ENCODE measurements at places on chromosomes 5 and 9.

DNA sequence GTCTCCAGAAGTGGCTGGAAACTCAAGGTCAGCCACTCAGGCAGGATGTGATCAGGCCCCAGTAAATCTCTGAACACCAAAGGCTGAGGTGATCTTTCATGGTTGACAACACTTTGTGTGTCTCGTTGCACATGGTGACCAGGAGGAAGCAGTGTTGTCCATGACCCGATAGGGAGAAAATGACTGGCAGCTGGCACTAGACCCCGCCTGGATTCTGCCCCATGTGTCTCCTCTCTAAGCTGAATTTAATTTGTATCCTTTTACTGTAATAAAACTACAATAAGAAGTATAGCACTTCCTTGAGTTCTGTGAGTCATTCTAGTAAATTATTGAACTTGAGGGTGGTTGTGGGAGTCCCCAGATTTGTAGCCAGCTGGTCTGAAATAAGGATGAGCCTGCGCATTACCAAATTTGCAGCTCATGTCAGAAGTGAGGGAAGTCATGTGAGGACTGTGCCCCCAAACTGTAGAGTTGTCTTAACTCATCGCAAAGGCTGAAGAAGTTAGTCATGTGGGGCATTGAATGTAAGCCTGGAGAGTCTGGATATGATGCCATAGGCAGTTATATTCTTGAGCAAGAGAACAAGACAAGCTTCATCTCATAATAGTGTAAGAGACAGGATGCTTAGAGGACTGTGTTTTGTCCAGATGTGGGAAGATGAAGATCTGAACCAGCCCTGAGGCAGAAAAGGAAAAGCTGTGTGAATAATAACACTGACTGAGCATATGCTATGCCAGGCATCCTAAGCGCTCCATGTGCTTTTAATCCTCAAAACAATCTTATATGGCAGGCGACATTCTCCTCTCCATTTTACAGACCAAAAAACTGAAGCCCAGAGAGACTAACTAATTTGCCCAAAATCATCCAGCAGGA is 55.9 kb downstream of the TMEM215 start:
- DNase-seq: no peak

GRCh38 chr5:159668556-159668955 is 247.7 kb upstream of the ADRA1B start:
- DNase-seq: no peak

- no peak for DNase-seq
Measured at GRCh38 chr5:23721336-23721735, 213.9 kb downstream of the PRDM9 start.

DNA sequence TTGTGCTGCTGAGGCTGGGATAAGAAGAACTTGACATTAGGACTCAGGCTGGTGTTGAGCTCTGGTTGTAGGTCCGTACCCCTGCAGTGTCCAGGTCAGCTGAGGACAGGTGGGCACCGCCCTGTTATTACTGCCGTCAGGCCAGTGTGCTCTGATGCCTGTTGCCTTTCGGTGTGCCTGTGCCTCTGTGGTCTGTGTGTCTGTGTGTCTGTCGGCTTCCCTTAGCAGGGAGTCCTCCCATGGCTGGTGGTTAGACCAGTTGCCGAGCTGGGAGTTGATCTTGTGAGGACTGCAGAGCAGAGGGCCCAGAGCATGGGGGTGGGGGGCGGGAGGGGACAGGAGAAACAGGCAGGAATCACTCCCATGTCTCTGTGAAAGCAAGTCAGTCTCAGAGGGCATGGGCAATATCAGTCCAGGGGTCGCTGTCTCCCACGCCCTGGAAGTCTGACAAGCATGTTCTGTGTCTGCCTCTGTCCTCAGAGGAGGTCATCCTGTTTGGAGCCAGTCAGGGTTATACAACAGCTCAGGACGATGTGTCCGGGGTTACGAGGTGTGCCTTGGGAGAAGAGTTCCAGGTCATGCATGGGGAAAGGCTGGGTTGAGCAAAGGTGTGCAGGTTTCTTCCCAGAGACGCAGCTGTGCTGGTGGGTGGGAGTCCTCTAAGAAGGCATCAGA is 67.3 kb upstream of the GARNL3 start:
- DNase-seq: no peak

GRCh38 chr5:124274949-124275348 is 471.5 kb downstream of the ZNF608 start:
- DNase-seq: no peak

DNA sequence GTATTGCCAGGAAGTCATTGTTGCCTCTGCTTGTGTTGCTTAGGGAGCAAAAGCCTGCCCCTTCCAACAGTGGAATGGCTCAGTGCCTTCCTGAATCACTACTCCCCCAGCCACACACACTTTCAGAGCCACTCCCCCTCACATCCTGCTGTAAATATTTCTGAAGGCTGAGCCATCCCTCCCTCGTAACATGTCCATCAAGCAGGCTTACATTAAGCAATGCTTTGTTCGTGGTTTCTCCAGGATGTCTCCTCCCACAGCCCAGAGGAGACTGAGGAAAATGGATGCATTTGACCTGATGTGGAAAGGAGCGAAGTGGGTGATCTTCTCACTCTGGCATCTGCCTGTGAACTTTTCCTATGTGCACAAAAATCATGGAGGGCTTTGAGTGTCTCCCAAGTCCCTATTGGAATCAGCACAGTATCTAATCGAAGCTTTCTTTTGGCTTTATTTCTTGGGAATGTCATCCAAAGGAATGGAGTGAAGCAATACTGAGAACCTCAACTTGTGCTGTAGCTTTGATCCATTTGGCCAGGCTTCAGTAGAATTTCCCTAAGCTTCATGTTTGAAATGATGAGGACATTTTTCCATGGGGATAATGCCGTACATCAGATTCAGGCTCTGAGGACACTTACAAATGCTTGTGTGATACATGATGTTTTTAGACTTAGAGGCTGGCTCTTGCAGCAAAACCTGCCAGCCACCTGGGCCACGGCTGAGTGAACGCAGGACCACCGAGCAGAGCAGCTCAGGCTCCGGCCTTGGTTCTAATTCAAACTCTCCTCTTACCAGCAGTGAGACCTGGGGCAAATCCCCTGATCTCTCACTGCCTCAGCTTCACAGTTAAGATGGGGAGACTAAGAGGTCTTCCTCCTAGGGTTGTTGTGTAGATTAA is 389.1 kb downstream of the ENC1 start:
- peak; percentile 54 for DNase-seq

- DNase-seq: peak; percentile 53
Measured at GRCh38 chr5:160506006-160507004, 84.7 kb downstream of the PTTG1 start.

- DNase-seq: no peak
Measured at GRCh38 chr5:133390416-133391353, 221.7 kb downstream of the FSTL4 start.

DNA sequence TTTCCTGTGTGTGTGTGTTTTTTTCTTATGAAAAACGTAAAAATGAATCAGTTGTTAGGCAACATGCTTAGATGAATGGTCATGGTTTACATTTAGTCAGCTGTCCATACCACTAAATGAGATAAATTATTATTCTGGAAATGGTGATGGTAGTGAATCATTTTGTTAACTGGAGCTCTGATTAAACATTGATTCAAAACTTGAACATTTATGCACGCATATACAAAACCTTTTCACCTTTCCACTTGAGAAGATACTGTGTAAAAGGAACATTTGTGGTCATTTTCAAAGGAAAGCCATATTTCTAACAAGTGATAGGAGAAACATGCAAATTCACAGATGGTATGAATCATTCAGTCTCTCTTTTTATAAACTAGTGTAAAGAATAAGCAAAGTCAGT is 162.0 kb downstream of the SLC25A46 start:
- no peak for DNase-seq

GRCh38 chr5:124156415-124156996 is 589.9 kb downstream of the ZNF608 start:
- no peak for DNase-seq

DNA sequence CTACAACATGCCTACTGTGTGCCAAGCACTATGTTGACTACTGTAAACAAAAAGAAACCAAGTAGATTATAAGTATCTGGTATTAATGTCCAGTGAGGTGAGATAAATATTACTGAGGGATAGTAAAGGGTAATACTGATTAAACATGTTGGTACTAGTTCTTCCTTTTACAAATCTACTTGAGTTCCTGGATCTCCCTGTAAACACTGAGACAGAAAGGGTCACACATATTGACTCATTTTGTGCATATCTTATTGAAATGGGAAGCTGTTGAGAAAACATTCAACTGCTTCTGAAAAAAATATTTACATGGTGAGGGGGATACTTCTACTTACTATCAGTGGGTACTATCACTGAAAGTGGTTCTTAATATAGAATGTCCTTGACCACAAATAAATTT is 24.3 kb downstream of the EFNA5 start:
- DNase-seq: no peak

GRCh38 chr9:14652729-14653377 is 40.4 kb downstream of the ZDHHC21 start:
- DNase-seq: no peak

- DNase-seq: no peak
Measured at GRCh38 chr9:81823672-81824554, 104.3 kb upstream of the SPATA31D4 start.

GRCh38 chr5:65394087-65394486 is 87.6 kb downstream of the ADAMTS6 start:
- no peak for DNase-seq

GRCh38 chr5:54135042-54135441 is 175.3 kb downstream of the ARL15 start:
- DNase-seq: no peak

GRCh38 chr9:20441711-20442423 is 180.4 kb downstream of the MLLT3 start:
- no peak for DNase-seq

DNA sequence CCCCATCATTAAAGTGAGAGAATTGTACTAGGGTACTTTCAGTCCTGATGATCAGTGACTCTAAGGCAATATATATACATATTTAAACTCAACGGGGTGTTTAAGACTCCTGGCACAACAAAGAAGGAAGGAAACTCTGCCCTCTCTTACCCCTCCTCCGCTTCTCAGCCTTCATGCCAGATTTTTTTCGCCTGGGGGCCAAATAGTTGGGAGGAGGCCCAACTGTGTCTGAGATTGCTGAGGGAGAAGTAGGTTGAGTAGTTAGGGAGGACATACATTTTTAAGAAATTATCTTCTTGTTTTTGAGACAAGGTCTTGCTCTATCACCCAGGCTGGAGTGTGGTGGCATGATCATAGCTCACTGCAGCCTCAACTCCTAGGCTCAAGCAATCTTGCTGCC is 127.7 kb upstream of the SHB start:
- no peak for DNase-seq
